Fibroblast of skin of left biceps (primary cell): ENCODE measurements at places on chromosomes 12 and 14.

DNA sequence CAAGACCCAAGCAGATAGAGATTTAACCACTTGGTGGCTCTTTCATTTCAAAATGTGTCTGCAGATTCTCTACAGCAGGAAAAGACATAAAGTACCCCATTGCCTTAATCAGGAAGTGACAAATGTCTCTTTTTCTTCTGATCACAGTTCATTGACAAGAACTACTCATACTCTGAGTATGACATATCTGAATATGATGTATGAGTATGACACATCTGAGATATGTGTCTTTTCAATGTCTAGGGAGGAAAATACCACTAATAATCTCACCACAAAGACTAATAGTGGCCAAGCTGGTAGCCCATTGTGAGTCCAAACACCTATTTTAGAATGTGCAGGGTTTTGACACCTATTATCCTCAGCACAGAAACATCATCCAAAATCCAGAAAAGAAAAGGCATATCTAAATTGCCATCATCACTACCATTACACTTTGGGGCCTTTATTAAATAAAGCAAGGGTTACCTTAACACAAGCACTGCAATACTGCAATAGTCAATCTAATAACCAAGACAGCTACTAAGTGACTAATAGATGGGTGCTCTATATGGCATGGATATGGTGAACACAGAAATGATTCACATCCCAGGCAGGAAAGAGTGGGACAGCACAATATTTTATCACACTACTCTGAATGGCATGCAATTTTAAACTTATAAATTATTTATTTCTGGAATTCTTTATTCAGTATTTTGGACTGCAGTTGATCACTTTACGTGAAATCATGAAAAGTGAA is 243.7 kb upstream of the FAR2 start:
- no peak for DNase-seq

DNA sequence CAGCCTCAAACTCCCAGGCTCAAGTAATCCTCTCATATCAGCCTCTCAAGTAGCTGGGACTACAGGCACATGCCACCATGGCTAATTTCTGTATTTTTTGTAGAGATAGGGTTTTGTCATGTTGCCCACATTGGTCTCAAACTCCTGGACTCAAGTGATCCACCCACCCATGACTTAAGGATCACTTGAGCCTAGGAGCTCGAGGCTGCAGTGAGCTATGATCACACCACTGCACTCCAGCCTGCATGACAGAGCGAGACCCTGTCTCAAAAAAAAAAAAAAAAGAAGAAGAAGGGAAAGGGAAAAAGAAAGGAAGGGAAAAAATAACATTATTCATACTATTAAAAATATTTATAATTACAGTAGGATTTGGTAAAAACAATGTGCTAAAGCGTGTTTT is 19.2 kb downstream of the EPS8 start:
- DNase-seq, result no peak

DNA sequence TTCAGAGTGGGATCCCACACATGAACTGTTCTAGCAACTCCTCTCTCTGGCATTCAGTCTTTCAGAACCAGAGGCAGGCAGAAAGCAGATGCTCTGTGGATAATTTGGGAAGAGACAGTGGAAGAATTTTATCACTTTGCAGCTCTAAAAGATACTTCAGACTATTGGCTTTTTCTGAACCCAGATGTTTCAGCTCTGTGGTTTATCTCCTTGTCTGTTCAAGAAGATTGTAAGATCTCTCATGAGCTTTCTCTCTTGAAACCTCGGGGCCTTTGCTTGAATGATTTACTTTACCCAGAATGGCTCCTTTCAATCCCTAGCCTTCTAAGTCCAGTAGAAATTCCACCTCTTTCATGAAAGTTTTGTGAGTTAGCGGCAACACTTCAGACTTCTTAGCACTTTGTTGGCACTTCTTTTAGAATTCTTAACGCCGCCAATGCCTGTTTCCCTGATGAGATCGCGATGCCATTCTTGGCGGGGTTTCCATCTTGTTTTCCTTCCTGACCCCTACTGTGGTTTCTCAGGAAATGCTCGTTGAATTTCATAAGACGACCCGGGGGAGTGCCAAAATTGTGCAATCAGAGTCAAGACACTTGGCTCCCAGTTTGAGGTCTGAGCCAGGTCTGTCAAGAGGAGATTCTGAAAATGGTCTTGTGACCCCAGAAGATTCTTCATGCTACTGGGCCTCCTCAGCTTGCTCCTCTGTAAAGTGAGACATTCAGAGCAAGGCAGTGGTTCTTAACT is 107.0 kb upstream of the PRICKLE1 start:
- DNase-seq, result no peak

- DNase-seq, result no peak
Observed at GRCh38 chr14:81555684-81556083, 22.0 kb upstream of the SEL1L start.

GRCh38 chr14:76742966-76743365 is 18.3 kb upstream of the VASH1 start:
- DNase-seq, result no peak

DNA sequence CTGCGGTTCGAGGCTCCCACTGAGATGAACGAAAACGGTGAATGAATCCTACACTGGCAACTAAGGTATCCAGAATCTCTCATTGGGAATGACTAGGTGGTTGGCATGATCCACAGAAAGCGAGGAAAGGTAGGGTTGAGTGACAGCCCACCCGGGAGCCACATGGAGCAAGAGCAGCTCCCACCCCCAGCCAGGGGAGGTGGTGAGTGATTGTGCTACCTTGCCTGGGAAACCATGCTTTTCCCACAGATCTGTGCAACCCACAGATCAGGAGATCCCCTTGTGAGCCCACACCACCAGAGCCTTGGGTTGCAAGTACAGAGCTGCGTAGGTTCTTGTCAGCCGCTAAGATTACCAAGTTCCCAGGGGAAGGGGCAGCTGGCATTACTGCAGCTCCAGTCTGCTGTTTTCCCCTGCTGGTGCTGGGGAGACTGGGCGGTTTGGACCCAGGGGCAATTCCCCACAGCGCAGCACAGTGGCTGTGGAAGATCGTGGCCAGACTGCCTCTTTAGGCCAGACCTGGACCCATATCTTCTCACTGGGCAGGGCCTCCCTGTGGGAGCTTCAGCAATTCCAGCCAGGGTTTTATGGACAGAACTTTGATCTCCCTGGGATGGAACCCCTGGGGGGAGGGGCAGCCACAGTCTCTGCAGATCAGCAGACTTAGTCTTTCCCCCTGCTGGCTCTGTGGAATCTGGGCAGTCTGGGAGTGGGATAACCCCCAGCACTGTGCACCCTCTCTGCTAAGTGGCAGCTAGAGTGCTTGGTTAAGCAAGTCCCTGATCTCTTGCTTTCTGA is 44.6 kb upstream of the PPP4R3A start:
- DNase-seq, result no peak

DNA sequence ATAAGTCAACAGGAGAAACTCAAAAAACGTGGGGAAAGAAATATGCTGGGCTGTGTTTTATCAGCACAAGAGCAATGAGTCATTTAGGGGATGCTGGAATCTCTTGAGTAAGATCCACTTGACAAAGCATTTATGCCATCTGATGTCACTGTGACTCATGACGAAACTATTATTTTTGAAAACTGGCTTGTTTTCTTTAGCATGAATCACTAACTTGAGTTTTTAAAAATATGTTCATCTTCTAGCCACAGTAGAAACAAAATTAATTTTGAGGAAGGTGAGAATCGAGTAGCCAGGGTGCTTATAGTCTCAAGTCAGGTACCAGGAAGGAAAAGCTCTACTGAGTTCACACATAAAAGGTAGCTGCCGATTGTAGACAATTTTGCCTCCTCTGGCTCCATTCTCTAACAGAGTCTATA is 456.2 kb upstream of the MGAT4C start:
- peak; percentile 96 for DNase-seq

DNA sequence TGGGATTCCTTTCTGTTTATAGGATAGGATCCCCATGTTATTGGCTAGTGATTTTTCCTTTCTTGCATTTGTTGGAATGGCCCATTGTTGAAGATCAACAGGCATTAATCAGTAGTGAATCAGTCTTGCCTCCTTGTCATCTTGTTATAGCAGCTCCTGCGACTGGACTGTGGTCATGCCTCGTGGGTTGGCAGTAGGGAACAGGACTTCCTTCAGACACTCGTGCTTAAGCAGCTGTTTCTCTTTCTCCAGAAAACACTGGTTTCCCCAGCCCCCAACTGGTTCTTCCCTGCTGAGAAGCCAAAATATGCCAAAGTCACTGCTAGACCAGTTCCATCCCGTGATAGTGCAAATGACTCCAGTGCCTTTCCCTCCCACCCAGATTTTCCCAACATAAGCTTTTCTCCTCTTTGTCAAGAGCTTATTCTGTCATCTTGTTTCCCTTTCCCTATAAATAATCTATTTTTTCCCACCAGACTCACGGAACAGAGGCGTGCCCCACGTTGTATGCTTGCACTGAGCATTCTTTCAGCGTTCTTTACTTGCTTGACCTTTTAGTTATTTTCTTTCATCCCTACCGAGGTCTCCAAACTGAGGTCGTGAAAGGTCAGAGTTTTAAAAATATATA is 83.5 kb downstream of the SAMD4A start:
- no peak for DNase-seq

DNA sequence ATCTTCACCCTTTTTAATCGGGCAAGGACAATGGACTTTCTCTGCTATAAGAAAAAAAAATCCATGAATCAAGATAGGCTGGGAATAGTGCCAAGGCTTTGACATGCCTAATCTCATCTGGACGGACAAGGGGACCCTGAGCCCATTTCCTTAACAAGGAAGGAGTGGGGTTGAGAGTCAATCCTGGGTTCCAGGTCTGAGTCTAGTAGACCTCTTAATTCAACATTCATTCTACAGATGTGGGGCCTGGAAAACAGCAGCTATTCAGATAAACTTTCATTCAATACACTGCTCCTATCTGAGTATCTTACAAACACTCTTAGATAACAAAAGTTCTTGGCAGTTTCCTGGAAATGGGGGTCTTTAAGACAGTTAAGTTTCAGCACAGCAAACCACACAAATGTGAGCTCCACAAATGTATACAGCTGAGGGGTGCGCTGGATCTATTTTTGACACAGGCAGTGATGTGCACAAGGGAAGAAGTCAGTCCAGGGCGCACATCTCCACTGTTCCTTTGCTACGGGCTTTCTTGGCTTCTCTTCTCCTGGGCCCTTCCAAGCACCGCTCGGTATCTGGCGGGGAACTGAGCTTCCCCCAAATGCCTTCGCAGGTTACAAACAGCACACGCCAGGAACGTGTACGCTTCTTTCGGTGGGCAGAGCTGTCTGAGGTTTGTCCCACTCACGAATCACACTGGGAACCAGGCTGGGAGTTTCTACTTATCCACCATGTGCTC is 82.2 kb upstream of the GPR68 start:
- DNase-seq, result no peak

GRCh38 chr12:1083889-1084262 is 92.9 kb downstream of the ERC1 start:
- peak; percentile 14 for DNase-seq

GRCh38 chr14:75221797-75222196 is 45.4 kb upstream of the TMED10 start:
- DNase-seq, result no peak

GRCh38 chr12:57461276-57461916 is 1.8 kb downstream of the GLI1 start:
- peak; percentile 49 for DNase-seq

DNA sequence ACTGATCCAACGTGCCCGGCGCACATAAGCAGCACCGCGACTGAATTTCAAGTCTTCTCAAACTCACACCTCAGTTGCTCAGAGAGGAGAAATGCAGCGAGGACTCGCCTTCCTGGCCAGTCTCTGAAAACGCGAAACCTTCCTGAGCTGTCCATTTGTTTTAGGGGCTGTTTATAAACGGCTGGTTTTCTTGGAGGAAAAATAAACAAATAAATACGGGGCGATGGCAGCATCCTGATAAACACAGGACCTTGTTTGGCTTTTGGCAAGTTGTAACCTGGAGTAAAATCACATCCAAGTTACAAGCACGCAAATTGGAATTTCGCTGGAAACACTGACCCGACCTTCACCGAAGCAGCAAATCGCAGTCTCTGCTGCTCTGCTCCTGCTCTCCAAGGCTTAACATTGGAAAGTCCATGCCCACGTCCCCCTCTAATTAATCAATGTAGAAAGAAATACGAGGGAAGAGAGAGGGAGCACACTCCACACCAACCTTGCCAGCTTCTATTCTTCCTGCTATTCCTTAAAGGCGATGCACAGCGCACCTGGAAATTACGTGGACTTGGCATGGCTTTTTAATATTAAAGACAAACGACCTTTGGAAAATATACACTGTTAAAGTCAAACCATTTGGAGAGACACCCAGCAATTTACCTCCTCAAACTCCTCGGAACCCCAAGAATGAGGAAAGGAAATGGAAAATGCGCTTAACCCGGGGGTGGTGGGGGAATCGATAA is 248.8 kb downstream of the APAF1 start:
- DNase-seq, result no peak

DNA sequence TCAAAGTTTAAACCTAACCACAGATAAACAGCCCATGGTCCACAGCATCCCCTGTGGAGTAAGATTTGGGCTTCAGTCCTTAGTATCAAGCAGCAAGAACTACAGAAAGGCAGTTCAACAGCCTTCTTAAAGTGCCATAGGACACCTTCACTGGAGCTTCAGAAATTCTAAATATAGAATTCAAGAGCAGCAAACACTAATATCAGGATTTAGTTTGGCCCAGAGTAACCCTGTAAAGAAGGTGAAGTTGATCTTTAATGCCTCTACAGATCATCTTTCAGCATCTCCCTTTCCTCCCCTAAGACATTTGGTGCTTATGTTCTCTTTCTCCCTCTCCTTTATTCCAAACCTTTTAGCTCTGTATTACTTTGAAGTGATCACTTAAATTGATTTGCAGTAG is 59.5 kb upstream of the ARHGAP5 start:
- DNase-seq, result no peak

- no peak for DNase-seq
Observed at GRCh38 chr12:22038734-22039133, 7.3 kb upstream of the CMAS start.

DNA sequence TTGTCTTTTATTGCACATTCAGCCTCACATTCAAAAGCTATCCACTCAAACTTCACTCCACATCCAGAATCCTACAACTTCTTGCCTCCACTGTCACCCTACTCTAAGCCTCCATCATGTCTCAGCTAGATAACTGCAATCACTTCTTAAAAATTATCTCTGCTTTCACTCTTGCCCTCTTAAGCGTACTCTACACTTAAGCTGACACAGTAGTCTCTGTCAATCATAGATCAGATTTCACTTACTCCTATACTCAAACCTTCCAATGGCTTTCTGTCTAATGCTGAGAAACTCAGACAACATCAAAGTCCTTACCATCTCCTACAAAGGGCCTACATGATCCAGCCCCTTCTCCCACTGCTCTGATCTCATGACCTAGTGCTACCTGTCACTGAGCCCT is 304.1 kb downstream of the ITPR2 start:
- no peak for DNase-seq
